ENCODE measurements at places on chromosomes 1 and 21.

DNA sequence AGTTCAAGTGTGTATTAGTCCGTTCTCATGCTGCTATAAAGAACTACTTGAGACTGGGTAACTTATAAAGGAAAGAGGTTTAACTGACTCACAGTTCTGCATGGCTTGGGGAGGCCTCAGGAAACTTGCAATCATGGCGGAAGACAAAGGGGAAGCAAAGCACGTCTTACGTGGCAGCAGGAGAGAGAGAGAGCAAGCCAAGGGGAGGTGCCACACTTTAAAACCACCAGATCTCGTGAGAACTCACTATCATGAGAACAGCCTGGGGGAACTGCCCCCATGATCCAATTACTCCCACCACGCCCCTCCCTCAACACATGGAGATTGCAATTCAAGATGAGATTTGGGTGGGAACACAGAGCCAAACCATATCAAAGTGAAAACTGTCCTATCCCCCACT is 4.1 kb upstream of the MIS18A start:
- no peak for DNase-seq

DNA sequence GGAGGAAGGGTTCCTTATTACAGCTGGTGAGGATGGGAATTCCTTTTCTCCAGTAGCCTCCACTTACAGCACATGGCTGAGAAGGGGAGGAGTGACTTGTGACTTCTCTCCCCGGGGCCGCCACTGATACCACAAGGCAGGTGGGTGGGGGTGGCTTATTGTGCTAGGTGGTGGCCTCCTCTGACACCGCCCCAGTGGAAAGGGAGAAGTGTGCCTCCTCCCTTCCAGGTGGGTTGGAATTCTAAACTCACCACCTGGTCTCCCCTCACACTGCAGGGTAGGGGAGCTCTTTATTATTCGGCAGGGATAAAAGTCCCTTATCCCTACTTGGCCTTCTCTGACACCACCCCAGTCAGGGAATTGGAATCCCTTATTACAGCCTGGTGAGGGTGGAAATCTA is 89.5 kb downstream of the CCDC30 start:
- DNase-seq: no peak

DNA sequence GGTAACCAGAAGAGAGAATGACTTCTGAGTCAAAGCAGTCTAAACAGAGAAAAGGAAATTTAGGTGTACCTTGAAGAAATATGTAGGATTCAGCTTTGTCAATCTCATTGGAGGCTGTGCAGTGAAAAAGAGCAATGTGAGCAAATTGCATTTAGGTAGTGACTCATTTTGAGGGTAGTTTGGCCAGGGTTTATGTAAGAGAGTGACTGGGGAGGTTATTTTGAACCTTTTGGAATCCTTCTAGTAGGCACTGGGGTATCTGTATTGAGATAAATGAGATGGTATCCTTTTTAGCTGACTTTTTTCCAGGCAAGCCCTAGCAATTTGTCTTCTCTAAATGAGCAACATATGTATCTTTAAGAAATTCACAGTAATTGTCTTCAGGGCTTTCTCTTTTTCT is 95.9 kb downstream of the DISP1 start:
- no peak for DNase-seq

GRCh38 chr1:230123280-230124185 is 56.5 kb downstream of the GALNT2 start:
- DNase-seq: no peak

GRCh38 chr1:164619006-164619784 is 60.2 kb downstream of the PBX1 start:
- no peak for DNase-seq

DNA sequence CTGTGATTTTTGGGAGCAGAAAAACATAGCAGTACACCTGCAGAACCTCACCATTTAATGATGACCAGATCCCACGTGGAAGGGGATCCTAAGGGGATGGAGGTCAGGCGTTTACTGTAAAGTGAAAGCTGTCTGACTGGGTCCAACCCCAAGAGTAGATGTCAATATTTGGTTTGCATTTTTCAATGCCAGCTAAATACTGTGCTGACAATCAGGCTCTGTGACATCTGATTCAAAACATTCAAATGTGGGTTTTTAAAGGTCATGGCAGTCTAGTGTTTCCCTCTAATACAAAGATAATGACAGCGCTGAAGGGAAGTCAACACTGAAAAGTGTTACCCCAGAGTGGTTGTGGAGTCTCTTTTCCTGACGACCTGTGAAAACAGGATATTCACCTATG is 68.1 kb downstream of the SPAG17 start:
- DNase-seq: no peak

DNA sequence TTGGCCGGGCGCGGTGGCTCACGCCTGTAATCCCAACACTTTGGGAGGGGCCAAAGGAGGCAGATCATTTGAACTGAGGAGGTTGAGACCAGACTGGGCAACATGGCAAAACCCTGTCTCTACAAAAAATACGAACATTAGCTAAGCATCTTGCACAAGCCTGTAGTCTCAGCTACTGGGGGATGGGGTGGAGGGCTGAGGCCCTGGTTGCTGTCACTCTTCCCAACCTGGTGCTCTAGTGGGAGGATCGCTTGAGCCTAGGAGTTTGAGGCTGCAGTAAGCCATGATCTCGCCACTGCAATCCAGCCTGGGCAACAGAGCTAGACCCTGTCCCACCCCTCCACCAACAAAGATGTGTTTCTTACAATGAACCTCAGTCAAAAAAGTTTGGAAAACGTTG is 2.8 kb downstream of the PHGDH start:
- no peak for DNase-seq

DNA sequence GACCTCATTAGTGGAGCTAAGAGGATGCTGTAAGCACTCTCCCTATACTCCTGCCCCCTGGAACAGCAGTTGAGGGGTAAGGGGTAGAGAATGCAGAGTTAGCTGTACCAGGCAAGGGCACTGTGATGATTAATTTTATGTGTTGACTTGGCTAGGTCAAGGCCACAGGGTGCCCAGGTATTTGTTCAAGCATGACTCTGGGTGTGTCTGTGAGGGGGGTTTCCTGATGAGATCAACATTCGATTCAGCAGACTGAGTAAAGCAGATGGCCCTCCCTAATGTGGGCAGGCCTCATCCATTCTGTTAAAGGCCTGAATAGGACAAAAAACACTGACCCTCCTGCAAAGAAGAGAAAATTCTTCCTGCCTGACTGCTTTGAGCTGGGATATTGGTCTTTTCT is 110.8 kb downstream of the KCND3 start:
- no peak for DNase-seq

- DNase-seq: peak; percentile 92
Measured at GRCh38 chr1:156689035-156689952, 12.1 kb upstream of the NES start.

DNA sequence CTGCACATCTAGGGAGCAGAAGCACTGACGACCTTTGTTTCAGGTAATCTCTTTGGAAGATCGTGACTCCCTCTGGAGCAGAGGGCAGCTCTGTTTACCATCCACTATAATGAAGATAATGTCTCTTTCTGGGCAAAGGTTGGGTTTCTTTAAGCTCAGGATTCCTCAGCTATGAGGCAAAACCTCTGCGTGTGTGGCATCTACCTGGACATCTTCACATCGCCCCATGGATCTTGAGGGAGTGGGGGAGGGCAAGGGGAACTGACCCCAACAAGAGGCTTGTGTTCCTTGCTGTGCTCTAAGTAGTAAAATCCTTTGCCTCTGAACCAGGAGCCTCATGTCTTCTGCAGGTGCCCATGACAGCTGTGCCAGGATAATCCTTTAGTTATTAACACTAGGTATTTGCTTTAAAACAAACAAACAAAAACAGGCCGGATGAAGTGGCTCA is 19.6 kb downstream of the SPATA45 start:
- DNase-seq: no peak

GRCh38 chr21:41953249-41953830 is 478 bp downstream of the C2CD2 start:
- DNase-seq: peak; percentile 28
